Thoracic aorta endothelial cell (primary cell): ENCODE measurements at places on chromosomes 11 and 22. TPM values are rescaled to one million over a fixed set of nuclear protein-coding genes. Genes with fewer than 3 reads are reported as not detected.

MUC2 gene
- total RNA-seq: not detected in 2 replicates

SOX10 gene
- total RNA-seq: not detected in 2 replicates

FOSL1 gene
- total RNA-seq: 41.6 and 48.9 TPM in 2 replicates

MAPK8IP2 gene
- total RNA-seq: 0.13 and 0.14 TPM in 2 replicates

NNMT gene
- 171 and 202 TPM in 2 replicates for total RNA-seq

KDM4D gene
- 0.80 and 1.1 TPM in 2 replicates for total RNA-seq

OR52D1 gene
- not detected in 2 replicates for total RNA-seq

BDNF gene
- total RNA-seq: 0.72 and 0.93 TPM in 2 replicates

FLRT1 gene
- not detected in 2 replicates for total RNA-seq

MRGPRE gene
- not detected in 2 replicates for total RNA-seq

SAA2 gene
- not detected in 2 replicates for total RNA-seq

PHOX2A gene
- not detected in 2 replicates for total RNA-seq

TUBGCP6 gene
- 28.3 and 28.7 TPM in 2 replicates for total RNA-seq

PSMA1 gene
- 213 and 232 TPM in 2 replicates for total RNA-seq
